T-helper 17 cell (primary cell): ENCODE measurements at places on chromosomes 3 and 15.

DNA sequence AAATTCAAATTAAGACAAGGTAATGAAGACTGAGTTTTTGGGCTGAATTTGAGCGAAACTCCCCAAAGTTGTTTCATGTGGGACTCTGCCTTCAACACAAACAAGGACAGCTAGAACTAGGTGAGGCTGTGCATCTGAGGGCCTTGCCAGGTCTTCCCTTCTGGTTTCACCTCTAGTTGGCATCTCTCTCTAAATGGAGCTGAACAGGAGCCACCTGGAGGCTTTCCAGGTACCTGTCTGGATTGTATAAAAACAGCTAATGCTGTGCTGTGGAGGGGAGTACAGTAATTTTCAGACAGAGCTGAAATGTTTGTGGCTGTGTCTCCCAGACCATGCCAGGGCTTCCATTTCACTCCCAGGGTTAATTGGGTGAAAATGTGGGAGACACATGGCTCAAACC lies 27.1 kb downstream of the TRIM71 start:
- DNase-seq: no peak

- no peak for DNase-seq
These were observed 225.7 kb downstream of the GABRG3 start for GRCh38 chr15:27196691-27197090.

GRCh38 chr3:11770477-11771391 lies 76.0 kb downstream of the TAMM41 start:
- DNase-seq: peak; percentile 49

DNA sequence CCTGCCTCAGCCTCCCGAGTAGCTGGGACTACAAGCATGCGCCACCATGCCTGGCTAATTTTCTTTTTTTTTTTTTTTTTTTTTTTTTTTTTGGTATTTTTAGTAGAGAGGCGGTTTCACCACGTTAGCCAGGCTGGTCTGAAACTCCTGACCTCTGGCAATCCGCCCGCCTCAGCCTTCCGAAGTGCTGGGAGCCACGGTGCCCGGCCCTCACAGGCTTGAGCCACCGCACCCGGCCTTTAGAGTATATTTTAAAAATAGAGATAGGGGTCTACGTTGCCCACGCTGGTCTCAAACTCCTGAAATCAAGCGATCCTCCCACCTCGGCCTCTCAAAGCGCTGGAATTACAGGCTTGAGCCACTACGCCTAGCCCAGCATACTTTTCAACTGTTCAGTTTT lies 93.4 kb upstream of the CHD2 start:
- DNase-seq: no peak

GRCh38 chr3:106813742-106814141 lies 563.5 kb upstream of the CCDC54 start:
- no peak for DNase-seq

GRCh38 chr3:12427551-12427950 lies 56.7 kb upstream of the TSEN2 start:
- DNase-seq: no peak

DNA sequence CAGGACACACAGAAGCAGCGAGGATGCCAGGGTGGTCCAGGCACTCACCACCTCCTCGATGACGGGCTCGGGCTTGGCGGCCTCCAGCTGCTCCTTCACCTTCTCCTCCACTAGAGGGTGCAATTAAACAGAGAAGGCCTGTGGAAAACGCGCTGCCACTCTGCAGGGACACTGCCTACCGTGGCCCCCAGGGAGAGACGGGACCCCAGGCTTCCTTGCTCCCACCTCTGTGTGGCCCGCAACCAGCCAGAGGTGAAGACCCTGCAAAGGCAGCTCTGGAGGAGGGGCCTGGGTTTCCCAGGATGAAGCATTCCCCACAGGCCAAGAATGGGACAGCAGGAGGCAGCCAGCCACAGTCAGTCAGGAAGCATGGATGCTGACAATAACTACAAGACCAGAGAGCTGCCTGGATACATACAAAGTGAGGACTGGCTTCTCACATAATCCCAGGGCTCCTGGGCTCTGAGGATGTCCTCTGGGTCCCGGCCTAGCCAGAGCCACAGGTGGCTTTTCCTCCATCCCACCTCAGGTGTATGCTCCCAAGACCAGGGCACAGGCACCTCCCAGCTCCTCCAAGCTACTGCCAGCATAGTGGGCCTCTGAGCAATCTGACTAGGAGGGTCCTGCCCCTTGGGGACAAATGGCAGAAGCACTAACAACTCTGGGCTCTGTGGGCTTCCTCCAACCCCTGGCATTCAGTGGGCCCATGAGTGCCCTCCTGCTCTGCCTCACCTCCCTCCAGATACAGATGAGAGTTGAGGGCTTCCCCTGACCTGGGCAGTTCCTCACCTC lies 46.2 kb downstream of the PTH1R start:
- peak; percentile 34 for DNase-seq

GRCh38 chr3:168615493-168616020 lies 519.8 kb upstream of the GOLIM4 start:
- DNase-seq: no peak

- DNase-seq: no peak
These were observed 85.9 kb downstream of the TNIK start for GRCh38 chr3:171374260-171374659.

GRCh38 chr3:59854-60253 lies 136.7 kb upstream of the CHL1 start:
- DNase-seq: no peak

GRCh38 chr3:122988508-122988907 lies 39.1 kb downstream of the SEMA5B start:
- DNase-seq: no peak

- DNase-seq: no peak
These were observed 59.1 kb downstream of the ATP8B4 start for GRCh38 chr15:50059883-50060282.

- DNase-seq: no peak
These were observed 61.7 kb upstream of the MDFIC2 start for GRCh38 chr3:70374179-70374578.

DNA sequence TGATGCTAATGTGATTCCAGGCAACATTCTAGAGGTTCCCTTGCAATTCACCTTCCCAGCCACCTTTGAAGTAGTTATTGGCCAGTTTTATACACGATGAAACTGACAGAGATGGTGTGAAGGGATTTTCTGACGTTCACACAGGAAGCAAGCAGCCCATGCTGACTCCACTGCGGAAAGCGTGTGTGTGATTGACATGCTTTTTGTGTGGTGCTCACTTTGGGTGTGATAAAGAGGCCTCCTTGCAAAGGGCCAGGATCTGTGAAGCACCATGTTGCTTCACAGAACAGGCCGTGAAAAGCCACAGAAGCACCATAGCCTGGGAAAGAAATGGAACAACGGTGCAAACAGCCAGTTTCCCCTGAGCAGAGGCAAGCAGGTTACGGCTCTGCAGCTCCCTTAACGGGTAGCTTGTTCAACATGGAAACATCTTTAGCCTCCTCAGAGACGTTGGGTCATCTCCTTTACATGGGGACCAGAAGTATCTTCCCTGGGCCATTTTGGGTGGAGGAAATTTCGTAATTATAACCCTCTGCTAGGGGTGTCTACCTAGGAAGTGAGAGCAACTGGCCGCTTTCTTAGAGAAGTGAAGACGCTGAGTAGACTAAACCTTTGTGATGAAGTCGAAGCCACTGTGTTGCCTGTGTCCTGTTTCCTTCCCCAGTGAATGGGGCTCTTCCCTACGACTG lies 108.5 kb downstream of the APBA2 start:
- DNase-seq: no peak

DNA sequence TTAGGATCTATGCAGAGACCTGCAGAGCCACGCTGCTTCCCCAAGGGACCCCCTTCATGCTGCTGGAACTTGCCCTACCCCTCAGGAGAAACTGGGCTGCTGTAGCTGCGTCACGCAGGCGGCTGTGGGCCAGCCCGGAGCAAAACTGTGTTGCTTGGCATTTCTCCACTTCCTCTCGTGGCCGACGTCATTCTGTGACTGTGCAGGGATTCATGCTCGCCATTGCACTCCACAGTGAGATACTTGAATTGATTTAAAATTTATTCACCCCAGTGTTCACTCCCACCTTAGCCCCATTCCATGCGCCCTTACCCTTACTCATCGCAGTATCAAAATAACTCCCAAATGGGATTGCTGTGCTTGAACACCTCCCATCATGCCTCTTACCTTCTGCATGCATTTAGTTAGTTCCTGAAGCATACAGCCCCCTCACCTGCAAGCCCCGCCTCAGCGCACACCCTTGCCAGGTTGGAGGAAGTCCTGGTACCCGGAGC lies 45.7 kb downstream of the TMEM44 start:
- DNase-seq: no peak

GRCh38 chr15:37893309-37893708 lies 41.1 kb upstream of the TMCO5A start:
- DNase-seq: no peak

GRCh38 chr3:12750658-12751071 lies 8.4 kb downstream of the TMEM40 start:
- DNase-seq: no peak

DNA sequence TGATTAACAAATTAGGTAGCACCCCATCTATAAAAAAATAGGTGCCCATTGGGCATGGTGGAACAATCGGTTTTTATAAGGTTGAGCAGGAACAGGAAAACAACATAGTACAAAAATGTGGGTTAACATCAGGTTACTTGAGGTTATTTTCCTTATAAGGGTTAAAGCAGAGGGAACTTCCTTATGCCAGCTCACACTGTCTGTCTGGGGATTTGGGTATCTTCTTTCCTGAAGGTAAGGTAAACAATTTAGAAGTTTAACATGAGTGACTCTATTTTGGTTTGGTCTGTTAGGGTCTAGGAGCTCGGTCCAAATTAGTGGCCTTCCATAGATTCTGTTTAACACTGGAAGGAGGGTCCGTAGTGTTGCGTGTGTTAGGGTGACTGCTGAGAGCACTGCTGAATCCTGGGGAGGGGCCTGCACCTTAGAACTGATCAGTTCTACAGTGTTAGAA lies 14.7 kb downstream of the CHD2 start:
- DNase-seq: no peak

- no peak for DNase-seq
These were observed 5.7 kb upstream of the HLTF start for GRCh38 chr3:149091983-149092382.

DNA sequence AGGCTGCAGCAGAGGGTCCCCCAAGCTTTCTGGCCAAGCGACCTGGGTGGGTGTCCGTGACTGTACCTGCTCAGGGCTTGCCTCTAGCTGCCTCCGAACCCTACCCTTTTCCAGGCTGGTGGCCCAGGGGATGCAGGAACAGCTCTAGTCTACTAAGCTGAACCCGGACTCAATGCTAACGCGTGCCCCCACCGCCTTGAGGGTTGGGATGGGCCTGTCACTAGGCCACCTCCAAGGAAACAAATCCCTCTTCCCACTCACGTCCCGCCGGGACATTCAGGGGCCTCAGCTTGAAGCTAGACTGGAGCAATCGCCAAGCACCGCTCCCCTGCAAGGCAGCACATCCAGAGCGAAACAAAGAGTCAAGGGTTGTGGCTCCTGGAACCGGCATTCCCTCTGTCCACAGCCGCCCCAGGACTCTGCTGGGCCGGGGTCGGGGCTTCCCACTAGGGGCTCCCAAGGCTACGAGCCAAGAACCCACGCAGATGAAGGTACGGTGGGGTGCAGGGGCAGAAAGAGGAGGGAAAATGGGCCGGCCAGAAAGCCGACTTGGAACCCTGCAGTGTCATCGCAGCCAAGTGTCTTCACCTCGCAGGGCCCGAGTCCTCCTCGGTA lies 2.9 kb downstream of the FBXL22 start:
- no peak for DNase-seq

- no peak for DNase-seq
These were observed 23.7 kb upstream of the HERC1 start for GRCh38 chr15:63857461-63857856.

DNA sequence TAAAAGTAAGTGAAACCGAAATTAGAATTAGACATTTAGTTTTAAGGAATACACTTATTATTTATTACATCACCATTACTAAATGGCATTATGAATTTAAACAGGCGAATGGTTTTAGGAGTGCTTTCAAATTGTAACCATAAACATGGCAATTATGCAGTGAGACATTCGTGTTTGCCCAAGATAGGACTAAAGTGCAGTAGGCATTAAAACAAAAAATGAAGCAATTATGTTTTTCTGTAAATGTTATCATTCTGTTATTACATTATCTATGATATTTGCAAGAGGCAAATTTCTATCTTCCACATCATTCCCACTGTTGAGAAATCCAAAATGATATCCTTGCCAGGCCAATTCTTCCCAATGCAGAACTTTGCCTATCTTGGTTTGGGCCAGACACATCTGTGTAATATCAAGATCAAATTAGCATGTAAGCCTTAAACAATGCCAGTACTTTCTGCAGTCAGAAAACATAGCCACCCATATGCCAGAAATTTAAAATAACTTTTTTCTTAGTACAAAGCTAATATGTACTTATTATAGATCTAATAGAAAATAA lies 156.9 kb downstream of the ATP8B4 start:
- DNase-seq: no peak

- no peak for DNase-seq
These were observed 2.5 kb downstream of the RBM15B start for GRCh38 chr3:51393564-51393963.

DNA sequence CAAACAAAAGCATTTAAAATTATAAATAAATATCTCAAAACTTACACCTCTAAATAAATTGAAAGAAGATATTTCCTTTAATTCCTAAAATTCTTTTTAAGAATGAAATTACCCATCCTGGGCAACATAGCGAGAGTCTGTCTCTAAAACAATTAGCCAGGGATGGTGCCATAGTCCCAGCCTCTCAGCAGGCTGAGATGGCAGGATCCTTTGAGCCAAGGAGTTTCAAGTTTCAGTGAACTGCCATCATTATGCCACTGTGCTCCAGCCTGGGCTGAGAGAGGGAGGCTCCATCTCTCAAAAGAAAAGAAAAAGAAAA lies 25.4 kb downstream of the AADAC start:
- no peak for DNase-seq

DNA sequence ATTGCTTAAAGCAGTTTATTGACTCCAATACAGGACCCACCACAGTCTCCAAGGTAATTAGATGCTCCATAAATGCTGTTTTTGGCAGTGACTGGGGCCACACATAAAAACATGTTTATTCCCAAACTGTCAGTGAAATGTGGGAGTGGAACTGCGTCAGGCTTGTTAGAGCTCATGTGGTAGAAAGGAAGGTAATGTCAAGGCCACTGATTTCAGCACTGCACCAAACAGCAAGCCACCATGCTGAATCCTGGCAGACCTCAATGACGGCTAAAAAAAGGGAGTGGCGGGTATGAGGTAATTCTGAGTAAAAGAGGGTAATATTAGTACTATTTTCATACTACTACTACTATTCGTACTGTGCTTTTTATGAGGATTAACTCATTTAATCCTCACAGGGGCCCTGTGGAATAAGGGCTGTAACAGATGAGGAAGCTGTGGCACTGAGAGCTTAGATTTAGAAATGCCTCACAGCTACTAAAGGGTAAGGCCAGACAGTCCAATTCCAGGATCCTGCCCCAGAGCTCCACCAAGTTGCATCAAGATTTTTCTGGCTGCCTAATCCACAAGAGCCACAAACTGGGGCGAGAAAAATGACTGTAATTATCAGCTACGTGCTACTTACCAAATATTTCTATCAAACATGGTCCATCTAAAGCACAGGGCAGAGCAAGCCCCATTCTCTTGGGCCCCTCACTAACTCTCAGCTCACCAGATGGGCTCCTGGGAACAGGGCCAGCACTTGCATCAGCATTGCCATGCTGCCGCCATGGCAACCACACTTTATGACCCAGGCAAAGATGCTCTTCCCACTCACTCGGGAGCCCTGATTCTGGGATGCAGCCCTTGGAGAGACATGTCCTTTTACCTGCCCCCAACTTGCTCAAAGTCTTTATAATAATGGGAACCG lies 83.6 kb upstream of the SPATA12 start:
- no peak for DNase-seq

GRCh38 chr3:144189044-144189443 lies 217.4 kb downstream of the DIPK2A start:
- no peak for DNase-seq
